ENCODE measurements at places on chromosomes 16 and 17.

GRCh38 chr16:60640038-60640437 is 1396.2 kb downstream of the CDH8 start:
- DNase-seq = no peak

DNA sequence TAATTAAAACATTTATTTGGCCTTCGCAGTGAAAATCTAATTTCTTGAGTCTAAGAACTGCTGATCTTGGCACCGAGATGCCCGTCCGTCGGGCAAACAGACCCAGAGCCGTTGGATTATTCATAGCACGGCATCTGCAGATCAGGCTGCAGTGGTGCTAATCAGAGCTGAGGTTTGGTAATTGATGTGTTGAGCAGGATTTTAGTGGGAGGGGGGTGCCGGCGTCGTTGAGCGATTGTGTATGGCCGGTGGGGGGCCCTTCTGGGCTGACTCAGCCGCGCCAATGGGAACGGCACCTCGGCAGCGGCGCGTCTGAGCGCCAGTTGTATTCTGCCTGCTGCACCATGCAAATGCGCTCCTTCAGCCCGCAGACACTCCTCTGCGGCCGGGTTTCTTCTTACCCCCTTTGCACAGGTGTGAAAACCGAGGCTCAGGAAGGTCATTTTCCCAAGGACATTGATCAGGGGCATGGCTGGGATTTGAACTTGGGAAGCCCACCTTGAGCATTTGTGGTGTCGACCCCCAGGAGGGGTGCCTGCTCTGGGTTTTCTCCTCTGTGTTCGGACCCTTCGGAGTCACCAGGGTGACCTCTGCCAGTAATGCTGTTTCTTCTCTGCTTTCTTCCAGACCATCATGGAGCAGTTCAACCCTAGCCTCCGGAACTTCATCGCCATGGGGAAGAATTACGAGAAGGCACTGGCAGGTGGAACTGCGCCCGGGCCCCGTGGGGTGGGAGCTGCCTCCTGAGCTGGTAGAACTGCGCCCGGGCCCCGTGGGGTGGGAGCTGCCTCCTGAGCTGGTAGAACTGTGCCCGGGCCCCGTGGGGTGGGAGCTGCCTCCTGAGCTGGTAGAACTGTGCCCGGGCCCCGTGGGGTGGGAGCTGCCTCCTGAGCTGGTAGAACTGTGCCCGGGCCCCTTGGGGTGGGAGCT is 18.4 kb downstream of the BAIAP2 start:
- no peak for DNase-seq

DNA sequence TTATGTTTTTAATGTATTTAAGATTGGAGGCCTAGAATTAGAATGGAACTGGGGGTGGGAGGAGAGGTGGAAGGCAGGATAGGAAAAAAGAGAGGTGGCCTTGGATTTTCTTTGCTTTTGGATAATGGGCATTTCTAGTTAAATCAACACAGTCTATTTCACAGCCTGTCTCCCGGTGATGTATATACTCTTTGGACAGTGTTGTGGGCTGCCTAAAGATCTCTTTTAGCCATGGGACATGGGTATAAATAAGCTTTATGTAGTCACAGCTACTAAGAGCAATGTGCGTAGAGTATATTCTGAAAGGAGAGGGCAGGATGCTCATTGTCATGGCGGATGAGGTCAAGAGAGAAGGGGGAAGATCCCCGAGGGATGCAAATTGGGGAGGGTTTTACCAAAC is 1084.4 kb upstream of the RBFOX1 start:
- DNase-seq = no peak

DNA sequence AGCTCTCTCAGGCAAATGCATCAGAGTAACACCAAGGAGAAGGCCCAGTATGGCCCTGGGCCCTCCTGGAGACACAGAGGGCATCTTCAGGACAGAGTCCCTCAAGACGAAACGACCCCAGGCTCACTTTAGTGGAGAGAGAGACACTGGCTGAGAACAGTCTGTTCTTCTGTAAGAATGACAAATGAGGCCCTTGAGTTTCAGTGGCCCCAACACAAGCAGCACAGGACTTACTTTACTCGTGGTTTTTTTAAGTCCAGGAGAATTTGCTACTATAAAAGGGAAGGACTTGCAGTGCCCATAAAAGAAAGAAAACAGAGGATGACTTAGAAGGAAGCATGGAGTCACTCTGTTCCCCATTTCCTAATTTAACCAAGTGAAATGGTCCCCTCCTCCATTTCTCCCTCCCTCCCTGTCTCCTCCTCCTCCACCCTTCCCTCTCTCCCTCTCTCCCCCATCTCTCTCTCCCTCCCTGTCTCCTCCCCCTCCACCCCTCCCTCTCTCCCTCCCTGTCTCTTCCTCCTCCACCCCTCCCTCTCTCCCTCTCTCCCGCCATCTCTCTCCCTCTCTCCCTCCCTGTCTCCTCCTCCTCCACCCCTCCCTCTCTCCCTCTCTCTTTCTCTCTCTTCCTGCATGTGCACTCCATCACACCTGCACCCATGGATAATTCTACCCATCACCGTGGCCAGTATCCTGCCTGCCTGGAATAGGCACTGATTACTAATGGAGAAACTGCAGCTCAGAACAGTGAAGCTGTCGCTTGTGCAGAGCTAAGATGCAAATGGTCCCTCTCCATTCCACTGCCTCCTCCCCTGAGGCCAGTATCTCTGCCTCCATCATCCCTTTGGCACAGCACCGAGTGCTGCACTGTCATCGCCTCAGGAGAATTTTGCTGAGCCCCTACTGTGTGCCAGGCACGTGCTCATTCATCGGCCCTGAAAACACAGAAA is 47.3 kb upstream of the RBFOX3 start:
- DNase-seq = no peak

DNA sequence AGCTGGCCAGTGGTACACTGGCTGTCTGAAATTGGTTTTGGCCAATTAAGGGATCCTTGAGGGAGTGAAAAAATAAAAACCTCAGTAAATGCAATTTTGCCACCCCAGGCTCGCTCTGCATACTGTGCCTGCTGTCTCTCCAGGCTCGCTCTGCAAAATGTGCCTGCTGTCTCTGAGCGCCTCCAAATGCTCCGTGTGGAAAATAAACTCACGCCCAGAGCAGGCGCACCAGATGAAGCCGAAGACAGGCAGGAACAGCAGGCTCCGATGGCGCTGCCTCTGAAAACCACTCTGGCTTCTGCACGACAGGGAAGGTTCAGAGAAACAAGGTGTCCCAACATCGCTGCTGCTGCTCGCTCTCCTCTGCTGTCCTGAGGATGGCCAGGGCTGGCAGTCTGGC is 29.1 kb downstream of the SNN start:
- DNase-seq = no peak

- DNase-seq = no peak
Measured at GRCh38 chr16:60073376-60073775, 1339.3 kb upstream of the GOT2 start.

- no peak for DNase-seq
Measured at GRCh38 chr16:29760567-29761279, 14.9 kb upstream of the C16orf54 start.

GRCh38 chr17:44187131-44187899 is 543 bp downstream of the TMUB2 start:
- DNase-seq = peak; percentile 90

DNA sequence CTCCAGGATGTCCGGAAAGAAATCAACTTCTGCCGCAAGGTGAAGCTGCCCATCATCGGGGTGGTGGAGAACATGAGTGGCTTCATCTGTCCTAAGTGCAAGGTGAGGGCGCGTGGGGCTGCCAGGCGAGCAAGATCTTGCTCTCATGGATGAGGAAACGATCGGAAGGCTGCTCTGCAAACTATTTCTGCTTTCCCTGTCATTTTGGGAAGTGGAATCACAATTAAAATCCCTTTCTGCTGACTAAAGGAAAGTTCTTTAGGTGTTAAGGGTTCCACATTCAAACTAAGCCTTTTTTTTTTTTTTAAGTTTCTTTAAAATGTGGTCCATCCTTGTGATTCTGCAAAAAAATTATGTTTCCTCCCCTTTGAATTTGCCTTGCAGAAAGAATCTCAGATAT is 17.7 kb downstream of the NUBP1 start:
- no peak for DNase-seq

GRCh38 chr17:27417596-27418365 is 38.5 kb upstream of the KSR1 start:
- no peak for DNase-seq

GRCh38 chr17:16980813-16981731 is 9.2 kb upstream of the TNFRSF13B start:
- DNase-seq = no peak

GRCh38 chr16:50169555-50170096 is 16.5 kb downstream of the TENT4B start:
- DNase-seq = no peak

DNA sequence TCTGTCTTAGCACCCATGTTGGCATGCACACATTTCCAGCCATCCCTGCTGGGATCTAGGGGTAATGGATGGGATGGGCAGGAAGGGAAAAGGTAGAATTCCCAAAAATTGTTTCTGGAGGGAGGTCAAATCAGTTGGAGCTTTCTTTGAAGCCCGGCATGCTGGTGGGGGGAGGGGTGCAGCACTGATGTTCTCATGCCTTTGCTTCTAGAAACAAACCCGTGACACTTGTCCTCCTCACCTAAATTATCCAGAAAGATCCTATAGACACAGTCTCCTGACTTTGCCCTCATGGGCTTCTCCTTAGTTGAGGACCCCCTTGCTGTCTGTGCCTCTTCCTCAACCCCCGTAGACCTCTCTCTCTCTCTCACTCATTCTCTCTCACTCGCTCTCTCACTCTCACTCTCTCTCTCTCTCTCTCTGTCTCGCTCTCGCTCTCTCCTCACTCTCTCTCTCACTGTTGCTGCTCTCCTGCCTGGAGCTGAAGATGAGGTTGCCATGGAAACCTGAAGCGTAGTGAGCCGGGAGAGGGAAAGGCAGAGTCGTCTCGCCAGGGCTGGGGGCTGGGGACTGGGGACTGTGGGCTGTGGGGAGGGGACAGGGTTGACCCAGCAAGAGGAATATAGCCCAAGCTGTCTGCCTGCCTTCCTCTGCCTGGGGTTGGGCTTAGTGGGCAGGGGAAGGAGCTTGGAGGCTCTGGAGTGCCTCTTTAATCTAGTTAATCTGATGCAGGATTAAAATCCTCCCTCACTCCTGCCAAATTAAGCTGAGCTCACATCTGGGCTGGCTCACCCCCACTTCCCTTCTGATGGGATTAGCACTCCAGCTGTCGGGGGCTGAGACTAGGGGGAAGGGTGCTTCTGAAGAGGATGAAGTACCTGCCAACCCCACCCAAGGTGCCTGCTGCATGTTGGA is 16.1 kb downstream of the LASP1 start:
- no peak for DNase-seq

DNA sequence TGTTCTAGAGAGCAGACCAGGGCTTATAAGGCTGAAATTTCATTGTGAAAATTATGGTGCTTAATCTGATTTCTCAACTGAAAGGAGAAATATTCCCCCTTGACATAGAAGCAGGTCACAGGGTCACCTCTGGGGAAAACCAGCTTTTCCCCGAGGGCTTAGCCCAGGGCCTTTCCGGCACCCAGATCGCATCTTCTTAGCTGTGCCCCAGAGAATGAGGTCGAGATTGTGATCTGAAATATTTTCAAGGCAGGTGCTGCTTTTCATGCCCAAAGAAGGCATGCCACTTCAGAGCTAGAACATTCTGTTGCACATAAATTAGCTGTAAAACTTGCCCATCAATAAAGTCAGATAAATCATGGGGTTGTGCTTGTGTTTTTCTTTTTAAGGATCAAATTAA is 25.4 kb upstream of the ARHGAP17 start:
- DNase-seq = no peak

DNA sequence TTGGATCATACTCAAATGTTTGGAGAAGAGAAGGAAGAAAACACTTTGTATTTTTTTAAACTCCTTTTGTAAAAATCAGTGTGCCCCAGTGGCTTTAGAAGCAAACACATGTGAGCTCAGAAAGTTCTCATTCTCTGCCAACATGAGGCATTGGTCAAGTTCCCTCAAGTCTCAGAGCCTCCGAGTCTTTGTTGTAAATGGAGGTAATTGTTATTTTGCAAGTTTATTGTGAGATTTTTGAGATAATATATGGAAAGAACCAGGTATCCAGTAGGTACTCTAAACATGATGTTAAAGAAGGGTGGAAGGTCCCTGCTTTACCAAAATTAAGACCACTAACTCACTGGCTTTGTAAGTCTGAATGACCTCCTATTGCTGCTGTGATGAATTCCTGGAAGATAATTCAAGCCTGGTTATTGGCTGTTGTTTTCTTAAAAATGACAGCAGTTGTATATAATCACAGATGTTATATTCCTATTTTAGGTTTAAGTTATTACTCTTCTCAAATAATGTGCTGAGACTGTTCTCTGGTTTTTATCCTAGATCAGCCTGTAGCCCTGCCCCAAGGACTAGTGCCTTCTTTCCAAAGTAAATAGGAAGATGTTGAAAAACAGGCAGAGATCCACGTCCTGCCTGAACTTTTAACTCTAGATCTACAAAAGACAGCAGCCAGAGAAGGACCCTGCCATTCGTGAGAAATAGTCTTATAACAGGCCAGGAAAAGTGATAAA is 2.4 kb downstream of the HLF start:
- no peak for DNase-seq

- DNase-seq = no peak
Measured at GRCh38 chr16:66930189-66930588, 4.0 kb downstream of the CIAO2B start.

DNA sequence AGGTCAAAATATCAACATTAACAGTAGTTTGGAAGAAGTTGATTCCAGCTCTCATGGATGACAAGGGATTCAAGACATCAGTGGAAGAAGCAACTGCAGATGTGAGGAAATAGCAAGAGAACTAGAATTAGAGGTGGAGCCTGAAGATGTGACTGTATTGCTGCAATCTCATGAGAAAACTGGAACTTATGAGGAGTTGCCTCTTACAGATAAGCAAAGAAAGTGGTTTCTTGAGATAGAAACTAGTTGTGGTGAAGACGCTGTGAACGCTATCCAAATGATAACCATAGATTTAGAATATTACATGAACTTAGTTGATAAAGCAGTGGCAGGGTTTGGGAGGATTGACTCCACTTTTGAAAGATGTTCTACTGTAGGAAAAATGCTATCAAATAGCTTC is 67.8 kb downstream of the GOSR1 start:
- DNase-seq = no peak

DNA sequence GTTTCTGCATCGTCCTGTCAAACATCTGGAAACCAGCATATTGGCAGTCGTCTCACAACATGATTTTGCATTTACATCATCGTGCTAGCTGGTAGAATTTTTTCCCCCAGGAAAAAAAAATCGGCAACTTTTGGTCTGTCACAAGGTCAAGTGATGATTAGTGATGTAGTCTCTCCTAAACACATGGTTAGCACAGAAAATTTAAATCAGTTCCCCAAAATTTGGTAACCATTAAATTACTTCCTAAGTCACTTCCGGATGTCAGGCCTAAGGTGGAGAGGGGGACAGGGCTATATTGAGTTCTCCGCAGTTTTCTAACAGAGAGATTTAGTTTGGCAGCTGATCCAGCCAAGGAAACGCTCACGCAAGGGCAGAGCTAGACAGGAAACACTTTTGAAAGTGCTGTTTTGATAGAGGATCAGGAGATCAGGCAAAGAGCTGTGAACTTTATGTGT is 271.0 kb upstream of the TBX2 start:
- DNase-seq = no peak

- DNase-seq = no peak
Measured at GRCh38 chr16:86930663-86931373, 352.5 kb downstream of the FOXL1 start.

- DNase-seq = no peak
Measured at GRCh38 chr17:8622191-8622590, 8.3 kb downstream of the MYH10 start.
